Midbrain (tissue), 1 donor: ENCODE measurements at places on chromosomes 1 and 21.

- no peak for DNase-seq
Observed at GRCh38 chr1:245874942-245875580, 632.0 kb downstream of the SMYD3 start.

GRCh38 chr1:23559136-23559984 is at the start of gene ID3:
ID3 (minus strand) TSS chr1:23559501; CDS start chr1:23559426, 75 bp downstream.
- peak; percentile 93 for DNase-seq

DNA sequence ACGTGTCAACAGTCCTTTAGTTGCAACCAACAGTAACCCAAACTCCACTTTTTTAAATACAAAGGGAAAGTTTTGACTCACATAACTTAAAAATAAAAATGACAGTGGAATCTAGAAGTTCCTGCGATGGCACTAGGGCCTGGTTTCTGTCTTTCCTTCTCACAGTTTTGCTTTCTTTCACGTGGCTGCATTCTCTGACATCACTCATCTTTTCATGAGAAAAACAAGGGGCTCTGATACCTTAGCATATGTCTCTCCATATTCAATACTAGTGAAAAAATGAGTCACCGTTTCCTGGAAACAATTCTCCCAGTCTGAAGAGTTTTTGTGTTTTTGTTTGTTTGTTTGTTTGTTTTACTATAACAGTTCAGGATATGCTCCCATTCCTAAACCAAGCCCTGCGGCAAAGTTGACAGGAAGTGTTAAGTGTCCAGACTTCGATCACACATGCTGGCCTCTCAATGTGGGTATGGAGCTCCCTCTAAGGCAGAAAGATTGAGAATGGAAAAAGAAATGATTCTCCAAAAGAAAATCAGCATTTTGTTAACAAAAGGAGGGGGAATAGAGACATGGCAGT is 483.3 kb downstream of the TTLL7 start:
- DNase-seq: no peak

DNA sequence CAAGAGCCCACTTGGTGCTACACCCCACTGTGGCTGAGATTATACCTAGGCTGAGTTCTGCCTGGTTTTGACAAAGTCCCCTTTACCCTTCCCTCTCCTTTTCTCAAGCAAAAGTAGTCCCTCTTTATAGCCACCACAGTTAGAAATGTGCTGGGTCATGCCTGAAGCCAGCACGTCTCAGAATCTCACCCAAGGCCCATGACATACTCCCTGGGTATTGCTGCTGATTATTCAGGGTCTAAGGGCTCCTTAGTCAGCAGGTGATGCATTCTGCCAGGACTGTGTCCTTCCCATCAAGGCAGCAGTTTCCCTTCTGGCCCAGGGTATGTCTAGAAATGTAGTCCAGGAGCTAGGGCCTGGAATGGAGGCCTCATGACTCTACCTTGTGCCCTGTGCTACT is 67.3 kb upstream of the COX20 start:
- DNase-seq: no peak
